Hindlimb muscle (tissue), 1 donor: ENCODE measurements at places on chromosomes 11 and 22.
A peak's percentile ranks its signal among the peaks of the same experiment; 100 is the strongest.

- no peak for DNase-seq
Measured at GRCh38 chr11:32259641-32260081, 168.8 kb downstream of the RCN1 start.

DNA sequence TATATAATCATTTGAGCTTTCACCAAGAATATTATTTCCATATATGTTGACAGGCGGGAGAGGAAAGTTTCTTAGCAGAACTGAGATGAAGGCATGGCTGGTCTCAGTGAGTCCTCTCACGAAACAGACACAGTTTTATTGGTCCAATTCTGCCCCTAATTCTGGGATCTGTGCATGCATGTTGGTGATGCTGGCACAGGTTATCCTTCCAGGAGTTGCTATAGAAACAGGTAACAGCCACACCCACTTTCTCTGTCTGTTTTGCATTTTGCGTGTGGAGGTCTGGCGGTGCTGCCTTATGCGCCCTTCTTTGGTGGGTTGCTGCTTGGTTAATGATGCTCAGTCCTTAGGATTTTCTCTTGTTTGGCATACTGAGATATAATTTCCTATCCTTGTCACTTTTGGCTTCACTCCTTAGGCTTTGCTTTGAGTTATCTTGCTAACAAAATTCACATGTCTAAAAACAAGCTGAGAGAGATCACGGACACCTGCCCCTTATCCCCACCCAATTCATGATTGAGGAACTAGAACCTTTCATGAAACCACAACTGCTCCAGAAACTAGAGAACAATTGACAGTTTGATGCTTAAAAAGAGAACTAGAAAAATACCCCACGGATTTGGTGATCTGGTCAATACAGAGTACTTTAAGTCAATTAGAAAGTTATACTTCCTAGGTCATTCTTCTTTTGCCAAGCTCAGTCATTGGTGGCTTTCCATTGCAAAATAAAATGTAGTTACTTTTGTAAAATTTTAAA is 189.3 kb downstream of the FAT3 start:
- DNase-seq, result no peak

DNA sequence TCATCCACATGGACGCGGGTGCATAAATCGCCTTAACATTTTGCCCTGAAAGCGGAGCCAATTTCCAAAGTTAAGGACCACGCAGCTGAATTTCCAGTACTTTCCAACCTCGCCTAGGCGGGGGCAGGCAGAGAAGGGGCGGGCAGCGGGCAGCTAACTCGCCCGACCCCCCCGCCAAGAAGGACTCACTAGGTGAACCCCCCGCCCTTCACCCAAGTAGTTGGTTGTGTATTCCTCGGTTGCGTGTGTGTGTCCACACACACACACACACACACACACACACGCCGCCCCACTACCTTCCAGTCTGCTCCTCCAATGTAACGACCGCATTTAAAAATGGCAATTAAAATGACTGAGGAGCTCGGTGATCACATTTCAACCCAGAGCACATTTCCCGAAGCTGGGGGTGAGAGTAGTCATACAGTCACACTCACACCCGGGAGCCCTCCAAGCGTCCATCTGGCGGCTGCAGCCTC is 1.4 kb downstream of the TENM4 start:
- DNase-seq, result peak; percentile 29

GRCh38 chr22:21636629-21637218 is 4.2 kb downstream of the CCDC116 start:
- DNase-seq, result no peak

GRCh38 chr11:88384669-88385005 is 47.1 kb upstream of the CTSC start:
- no peak for DNase-seq
